CD8-positive, alpha-beta memory T cell (primary cell): ENCODE measurements at places on chromosomes 4 and X.

GRCh38 chr4:88135356-88135663 is 23.1 kb downstream of the ABCG2 start:
- DNase-seq = no peak

DNA sequence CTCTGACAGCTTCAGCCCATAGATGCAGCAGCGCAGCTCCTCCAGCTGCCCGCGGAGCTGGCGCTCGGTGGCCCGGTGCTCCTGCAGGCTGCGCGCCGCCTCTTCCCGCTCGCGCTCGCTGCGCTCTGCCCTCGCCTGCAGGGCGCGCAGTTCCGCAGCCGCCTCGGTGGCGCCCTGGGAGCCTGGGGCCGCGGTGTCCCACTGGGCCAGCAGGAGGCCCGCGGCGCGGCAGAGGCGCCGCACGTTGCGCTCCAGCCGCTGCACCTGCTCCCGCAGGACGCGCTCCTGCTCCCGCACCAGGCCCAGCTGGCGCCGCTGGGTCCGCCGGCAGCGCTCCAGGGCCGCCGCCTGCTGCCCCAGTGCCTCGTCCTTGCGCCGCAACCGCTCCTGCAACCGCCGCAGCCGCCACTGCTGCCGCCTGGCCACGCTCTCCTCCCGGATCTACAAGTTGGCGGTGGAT is 10.1 kb downstream of the C4orf50 start:
- DNase-seq = no peak

- no peak for DNase-seq
Observed at GRCh38 chr4:1478766-1479355, 72.6 kb upstream of the NKX1-1 start.

DNA sequence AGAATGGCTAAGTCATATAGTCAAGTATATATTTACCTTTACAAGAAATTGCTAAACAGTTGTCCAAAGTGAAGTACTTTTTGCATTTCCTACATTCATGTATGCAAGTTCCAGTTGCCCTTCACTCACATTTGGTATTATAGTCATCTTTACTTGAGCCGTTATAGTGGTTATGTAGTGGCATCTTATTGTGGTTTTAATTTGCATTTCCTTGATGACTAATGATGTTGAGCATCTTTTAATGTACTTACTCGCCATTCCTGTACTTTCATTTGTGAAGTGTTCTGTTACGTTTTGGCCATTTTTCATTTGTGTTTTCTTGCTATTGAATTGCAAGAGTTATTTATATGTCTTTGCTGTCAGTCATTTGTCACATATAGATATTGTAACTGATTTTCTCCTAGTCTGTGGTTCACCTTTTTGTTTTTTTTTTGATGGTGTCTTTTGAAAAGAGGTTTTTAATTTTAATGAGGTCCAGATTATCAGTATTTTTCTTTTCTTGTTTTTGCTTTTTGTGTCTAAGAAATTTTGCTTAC is 27.6 kb downstream of the ARFIP1 start:
- no peak for DNase-seq

GRCh38 chr4:102761296-102761701 is 531 bp upstream of the MANBA start:
- DNase-seq = no peak

- DNase-seq = no peak
Observed at GRCh38 chrX:154459832-154460231, 1.8 kb downstream of the PLXNA3 start.

GRCh38 chr4:2937146-2937857 is 25.9 kb downstream of the NOP14 start:
- no peak for DNase-seq

DNA sequence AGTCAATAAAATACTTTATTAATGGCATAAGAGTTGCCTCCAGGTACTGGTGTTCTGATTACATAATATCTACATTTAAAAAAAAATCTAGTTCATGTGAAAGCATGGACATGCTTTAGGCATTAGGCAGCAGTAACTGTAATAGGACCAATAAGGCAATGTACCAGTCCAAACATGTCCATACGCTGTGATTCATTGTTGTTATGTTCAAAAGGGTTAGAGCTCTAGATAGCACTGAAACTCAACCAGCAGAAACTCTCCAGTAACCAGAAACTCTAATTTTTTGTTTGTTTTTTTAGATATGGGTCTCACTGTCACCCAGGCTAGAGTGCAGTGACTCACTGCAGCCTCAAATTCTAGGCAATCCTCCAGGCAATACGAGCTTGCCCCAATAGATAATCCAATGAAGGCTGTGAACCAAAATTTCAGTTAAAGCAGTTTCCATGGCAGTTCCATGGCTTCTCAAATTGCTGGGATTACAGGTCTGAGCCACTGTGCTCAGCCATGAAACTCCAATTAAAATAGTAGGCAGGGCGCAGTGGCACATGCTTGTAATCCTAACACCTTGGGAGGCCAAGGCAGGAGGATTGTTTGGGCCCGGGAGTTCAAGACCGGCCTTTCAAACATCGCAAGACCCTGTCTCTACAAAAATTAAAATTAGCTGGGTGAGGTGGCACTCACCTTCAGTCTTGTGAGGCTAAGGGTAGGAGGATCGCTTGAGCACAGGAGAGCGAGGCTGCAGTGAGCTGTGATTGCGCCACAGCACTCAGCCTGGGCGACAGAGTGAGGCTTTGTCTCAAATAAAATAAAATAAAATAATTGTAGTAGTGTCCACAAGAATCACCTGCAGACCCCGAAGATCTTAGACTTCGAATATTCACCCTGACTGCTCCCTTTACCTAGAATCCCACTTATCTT is 36.3 kb downstream of the MGARP start:
- DNase-seq = no peak

- DNase-seq = no peak
Observed at GRCh38 chrX:17848545-17849265, 12.4 kb downstream of the RAI2 start.

GRCh38 chr4:23881674-23882337 is 8.0 kb downstream of the PPARGC1A start:
- no peak for DNase-seq

- DNase-seq = no peak
Observed at GRCh38 chr4:70691661-70692060, 3.3 kb downstream of the UTP3 start.

DNA sequence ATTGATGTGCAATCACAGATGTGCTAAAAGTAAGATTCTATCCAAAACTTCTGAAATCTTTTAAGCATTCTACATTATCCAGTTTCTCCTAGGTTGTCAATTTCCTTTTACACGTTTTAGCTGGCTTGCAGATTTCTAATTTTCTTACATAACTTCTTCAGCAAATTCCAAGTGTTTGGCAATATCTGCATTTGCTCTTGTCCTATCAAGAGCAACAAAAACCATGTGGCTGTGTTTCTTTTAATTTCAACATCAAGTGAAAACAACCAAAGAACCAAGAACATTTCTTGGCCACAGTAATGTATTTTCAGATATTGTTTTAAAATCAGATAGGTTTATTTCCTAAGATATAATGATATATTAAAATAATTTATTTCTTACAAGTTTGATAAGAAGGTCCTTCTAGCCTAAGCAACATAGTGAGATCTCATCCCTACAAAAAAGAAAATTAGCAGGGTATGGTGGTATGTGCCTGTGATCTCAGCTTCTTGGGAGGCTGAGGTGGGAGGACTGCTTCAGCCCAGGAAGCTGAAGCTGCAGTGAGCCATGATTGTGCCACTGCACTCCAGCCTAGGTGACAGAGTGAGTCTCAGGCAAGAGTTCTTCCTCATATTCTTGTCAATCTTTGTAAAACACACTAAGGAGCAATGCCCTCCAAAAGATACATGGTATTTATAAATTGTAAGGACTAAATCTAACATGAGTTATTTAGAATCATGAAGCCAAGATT is 131.4 kb upstream of the NAP1L5 start:
- DNase-seq = no peak

- no peak for DNase-seq
Observed at GRCh38 chr4:40573593-40574311, 55.9 kb downstream of the RBM47 start.

GRCh38 chrX:12497832-12498591 is 293.2 kb upstream of the PRPS2 start:
- DNase-seq = no peak

- no peak for DNase-seq
Observed at GRCh38 chr4:40956721-40957255, 207.0 kb downstream of the NSUN7 start.

GRCh38 chr4:133148690-133149363 is at the start of gene PCDH10:
Gene PCDH10 (plus strand): TSS chr4:133149294. CDS start chr4:133150141, 847 bp downstream.
- DNase-seq = no peak

DNA sequence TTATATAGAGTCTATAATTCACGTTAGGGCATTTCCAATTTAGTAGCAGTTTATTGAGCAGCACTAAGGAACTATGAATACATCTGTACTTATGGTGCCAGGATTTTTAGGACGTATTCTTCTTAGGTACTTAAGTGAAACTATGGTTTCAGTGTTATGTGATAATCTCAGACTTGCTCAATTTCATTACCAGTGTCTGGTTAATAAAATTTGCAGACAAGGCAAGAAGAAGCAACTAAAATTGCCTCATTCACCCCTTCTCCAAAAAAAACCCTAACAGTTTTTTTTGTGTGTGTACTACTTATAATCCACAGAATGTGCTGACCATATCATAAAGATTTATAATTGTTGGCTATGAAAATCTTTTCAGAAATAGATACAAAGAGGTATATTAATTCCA is 6.0 kb upstream of the CXCL10 start:
- no peak for DNase-seq

- DNase-seq = no peak
Observed at GRCh38 chr4:151426513-151426912, 17.5 kb downstream of the FHIP1A start.

GRCh38 chr4:143232277-143232676 is 47.6 kb downstream of the USP38 start:
- no peak for DNase-seq

GRCh38 chr4:44150091-44150576 is 298.5 kb downstream of the KCTD8 start:
- no peak for DNase-seq

DNA sequence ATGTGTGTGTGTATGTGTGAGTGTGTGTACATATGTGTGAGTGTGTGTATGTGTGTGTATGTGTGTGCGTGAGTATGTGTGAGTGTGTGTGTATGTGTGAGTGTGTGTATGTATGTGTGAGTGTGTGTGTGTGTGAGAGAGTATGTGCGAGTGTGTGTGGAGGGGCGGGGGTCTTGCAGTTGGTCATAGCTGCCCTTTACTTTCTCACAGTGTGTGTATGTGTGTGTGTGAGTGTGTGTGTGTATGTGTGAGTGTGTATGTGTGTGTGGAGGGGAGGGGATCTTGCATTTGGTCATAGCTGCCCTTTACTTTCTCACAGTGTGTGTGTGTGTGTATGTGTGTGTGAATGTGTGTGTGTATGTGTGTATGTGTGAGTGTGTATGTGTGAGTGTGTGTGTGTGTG is 74.8 kb upstream of the ENPP6 start:
- no peak for DNase-seq

GRCh38 chrX:134544513-134545151 is 84.7 kb downstream of the HPRT1 start:
- no peak for DNase-seq

DNA sequence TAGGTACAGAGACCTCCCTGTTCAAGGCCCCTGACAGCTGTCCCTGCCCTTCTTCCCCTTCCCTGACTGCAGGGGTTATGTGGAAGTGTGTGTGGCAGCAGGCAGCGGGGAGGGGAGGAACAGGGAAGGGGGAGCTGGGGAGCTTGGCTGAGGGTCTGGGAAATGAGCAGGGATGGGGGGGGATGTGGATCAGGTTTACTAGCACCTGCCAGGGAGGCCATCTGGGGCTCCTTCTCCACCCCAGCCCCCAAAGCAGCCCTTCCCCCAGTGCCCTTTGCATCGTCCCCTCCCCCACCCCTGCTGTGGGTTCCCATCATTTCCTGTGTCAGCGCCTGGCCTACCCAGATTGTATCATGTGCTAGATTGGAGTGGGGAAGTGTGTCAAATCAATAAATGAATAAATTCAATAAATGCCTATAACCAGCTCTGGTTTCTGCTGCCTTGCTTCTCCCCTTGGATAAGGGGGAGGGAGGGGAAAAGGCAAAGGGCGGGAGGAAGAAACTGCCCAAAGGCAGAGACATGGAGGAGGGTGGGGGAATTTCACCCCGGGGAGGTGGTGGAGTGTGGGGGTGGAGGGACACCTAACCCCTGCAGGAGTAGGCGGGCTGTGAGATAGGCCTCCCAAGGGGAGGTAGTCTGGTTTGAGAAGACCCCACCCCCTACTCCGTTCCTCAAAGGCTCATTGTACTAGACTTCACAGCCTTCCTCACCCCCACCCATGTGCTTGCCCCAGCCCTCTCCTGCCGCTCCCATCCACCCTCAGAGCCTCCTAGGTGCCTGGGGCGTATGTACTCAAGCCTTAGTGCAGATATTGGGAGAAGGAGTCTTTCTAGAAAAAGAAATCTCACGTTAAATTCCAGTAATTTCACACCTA is 3.2 kb downstream of the CXorf65 start:
- DNase-seq = peak; percentile 66

- no peak for DNase-seq
Observed at GRCh38 chrX:31268359-31268758, 196.5 kb upstream of the FTHL17 start.

DNA sequence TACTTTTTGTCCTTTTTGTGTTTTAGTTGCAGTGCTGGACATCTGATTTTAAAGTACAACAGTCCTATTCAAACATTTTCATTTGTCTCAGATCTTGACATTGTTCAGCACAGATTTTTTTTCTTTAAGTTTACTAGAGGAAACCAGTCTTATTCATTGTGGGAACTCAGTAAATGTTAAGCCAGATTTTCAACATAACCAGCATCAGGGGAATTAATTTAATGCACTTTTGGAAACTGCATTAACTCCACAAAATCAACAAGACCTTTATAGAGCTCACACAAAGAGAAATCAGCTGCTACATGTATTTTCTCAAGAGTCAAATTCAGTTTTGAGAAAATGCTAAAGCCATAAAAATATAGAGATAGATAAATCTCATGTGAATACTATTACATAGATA is 9.9 kb downstream of the CPE start:
- no peak for DNase-seq

GRCh38 chr4:67332627-67333026 is 212.7 kb downstream of the CENPC start:
- DNase-seq = no peak

DNA sequence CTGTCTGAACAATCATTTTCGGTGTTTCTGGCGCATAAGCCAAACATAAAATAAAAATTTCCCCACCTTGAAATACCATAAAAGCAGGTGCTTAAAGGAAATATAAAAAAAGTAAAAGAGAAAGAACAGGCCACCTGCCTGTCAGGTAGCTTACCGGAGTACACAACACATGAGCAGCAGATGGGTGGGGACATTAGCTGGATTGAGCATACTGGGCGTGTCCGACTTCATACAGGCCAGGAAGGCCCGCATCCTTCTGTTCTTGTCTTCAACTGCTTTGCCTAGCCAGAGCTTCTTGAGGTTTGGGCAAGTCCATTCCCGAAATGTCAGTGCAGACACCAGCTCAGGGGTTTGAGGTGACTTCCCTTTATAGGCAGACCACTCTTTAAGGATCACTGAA is 66.7 kb downstream of the FAM120C start:
- DNase-seq = no peak

- DNase-seq = no peak
Observed at GRCh38 chrX:149877636-149878035, 3.3 kb upstream of the MAGEA8 start.
